ENCODE measurements at places on chromosomes 13 and 19. TPM values are rescaled to one million over a fixed set of nuclear protein-coding genes. Genes with fewer than 3 reads are reported as not detected.

GRCh38 chr19:45468803-45469131, 971 bp downstream of the FOSB start:
- DNase-seq: no peak

KLK3 gene
- not detected for total RNA-seq

DDX39A gene
- 236 TPM for total RNA-seq

URAD gene
- total RNA-seq: not detected

GRCh38 chr19:28656644-28657043, 556.3 kb downstream of the UQCRFS1 start:
- no peak for DNase-seq

DNA sequence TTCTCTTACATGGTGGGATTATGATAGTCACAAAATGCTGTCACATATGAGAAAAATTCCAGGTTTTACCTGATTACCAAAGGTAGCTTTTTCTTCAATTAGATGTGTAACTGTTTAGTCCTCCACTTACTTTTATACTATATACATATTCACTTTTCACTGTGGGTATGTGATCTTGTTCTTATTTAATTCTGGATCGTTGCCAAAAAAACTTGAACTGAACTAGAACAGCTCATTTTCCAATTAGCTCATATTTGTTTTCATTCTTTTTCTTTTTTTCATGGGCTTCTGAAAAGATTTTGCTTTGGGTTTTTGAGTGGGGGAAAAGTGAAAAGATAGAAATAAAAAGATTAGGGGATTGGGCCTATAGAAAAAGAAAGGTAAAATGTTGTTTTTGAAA, 291.9 kb downstream of the NDFIP2 start:
- DNase-seq: no peak

DNA sequence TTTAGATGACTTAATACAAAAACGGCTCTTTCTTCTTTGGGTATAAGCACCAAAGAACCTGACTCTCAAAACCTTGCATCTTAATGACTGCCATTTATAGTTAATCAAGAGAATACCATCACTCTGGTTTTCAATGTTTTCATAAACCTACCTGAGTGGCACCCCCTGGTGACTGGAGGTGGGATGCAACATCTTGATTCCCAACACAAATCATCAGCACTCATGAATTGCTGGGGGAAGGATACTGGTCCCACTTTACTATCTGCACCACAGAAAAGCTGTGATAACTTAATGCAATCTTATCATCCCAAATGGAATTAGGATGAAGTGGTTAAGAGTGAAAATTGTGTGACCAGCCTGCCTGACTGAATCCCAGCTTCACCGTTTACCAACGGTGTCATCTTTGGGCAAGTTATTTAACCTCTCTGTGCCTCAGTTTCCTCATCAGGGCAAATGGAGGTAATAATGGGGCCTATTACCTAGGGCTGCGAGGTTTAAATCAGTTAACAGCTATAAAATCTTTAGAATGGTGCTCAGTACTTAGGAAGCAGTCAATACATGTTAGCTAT, 366.4 kb downstream of the KLF12 start:
- DNase-seq: no peak

ZNF829 gene
- 0.32 TPM for total RNA-seq

DNA sequence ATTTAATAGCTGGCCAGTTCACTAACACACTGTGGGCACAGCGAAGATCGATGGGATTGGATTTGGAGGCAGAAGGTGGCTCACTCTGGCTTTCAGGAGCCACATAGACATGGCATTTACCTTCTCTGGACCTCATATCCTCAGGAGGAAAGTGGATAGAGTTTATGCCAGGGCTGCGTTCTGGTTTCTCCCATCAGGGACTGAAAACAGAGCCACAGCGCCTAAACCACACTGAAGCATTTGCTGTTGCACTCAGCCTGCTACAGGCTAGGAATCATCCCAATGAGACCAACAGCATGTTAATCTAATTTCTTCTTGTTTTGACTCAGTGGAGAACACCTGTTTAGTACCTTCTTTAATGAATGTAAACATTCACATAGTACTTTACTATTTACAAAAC, 1.6 kb downstream of the CYSLTR2 start:
- DNase-seq: no peak

RNF17 gene
- not detected for total RNA-seq

DNA sequence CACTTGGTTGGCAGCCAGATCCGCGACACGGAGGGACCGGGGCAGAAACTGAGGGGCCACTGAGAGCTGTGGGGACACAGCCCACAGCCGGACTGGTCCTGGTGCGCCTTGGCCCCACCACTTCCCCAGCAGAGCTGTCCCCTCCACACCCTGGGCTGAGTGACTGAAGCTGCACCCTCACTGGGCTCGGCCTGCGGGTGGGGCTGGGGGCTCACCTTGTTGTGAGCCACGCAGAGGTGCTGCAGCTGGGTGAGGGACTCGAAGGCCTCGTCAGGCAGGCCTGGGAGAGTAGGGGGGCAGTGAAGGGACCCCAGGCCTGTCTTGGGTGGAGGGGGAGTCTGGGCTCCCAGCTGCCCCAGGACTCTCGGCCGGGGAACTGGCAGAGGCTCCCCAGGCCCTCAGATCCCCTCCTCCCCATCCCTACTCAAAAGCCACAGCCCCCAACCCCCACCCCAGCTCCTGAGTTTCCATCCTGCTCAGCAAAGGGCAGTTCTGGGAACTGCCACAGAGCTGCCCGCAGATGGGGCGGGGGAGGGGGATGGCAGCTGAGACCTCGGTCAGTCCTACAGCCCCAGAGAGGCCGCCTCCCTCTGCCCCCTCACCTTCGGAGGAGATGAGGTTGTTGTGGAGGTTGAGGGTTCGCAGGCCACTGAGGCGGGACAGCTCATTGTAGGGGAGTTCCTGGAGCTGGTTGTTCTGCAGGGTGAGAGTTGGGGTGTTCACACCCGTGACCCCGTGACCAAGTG, 2.3 kb downstream of the PODNL1 start:
- DNase-seq: no peak

DNA sequence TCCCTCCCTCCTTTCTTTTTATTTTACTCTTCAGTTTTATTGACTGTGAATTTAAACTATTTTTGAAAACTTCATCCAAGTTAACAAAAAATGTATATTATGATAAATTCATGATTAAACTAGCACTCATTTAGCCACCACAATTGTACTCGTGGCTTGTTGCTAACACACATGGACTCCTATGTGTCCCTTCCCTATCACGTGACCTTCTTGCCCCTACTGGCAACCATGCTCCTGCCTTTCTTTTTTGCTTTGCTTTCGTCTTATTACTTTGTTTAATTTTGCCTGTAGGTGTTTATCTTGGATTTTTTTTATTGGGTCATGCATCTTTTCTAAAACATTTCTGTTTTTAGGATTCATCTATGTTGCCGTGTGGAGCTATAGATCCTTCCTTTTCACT, 8.2 kb downstream of the CLC start:
- DNase-seq: no peak

- DNase-seq: no peak
Observed at GRCh38 chr19:897442-898039, 4.3 kb downstream of the RNU6-9 start.

DNA sequence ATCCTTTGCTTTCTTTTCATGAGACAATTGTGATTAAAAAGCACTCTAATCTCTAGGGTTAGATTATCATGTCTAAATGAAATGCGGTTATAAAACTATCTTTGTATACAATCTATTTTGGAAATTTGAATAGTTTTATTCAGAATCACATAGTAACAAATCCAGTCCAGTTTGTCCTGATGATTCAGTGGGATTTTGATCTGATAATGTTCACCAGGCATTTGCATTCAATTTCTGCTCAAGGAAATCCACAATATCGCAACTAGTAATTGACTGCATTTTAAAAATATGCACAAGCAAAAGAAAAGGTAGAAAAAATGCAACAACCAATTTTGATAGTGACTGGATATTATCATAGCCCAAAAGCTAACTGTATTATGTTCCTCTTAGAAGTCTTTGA, 63.8 kb downstream of the ITGBL1 start:
- DNase-seq: no peak

GRCh38 chr13:76798037-76798436, 88.2 kb downstream of the KCTD12 start:
- DNase-seq: no peak

DNA sequence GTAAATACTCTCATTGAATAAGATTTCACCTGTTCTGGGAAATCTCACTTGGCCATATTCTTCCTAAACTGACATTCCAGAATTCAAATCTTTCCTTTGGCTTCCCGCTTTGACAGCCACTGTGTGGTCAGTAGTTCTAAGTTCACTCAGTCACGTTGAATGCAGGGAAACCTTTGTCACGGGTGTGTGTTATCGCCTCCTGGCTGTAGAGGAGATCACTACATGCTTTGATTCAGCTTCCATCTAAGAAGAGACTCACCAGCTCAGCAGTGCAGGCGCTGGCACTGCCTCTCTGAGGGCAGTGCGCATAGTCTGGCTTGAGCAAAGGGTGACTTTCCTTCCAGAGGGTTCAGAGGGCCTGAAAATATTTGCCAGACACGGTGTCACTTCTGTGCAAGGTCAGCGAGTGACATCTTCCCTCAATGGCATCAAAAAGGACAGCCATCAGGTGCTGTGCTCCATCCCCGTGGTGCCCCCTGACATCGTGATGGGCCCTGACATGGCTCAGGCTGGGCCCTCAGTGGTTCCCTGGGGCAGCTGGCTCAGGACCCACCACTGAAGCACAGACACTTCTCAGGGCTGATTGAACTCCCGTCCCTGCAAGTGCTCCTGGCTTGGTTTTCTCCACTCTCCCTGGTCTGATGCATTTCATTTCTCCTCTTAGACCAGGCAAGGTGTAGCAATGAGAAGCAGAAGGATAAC, 635.4 kb upstream of the ARGLU1 start:
- no peak for DNase-seq

DNA sequence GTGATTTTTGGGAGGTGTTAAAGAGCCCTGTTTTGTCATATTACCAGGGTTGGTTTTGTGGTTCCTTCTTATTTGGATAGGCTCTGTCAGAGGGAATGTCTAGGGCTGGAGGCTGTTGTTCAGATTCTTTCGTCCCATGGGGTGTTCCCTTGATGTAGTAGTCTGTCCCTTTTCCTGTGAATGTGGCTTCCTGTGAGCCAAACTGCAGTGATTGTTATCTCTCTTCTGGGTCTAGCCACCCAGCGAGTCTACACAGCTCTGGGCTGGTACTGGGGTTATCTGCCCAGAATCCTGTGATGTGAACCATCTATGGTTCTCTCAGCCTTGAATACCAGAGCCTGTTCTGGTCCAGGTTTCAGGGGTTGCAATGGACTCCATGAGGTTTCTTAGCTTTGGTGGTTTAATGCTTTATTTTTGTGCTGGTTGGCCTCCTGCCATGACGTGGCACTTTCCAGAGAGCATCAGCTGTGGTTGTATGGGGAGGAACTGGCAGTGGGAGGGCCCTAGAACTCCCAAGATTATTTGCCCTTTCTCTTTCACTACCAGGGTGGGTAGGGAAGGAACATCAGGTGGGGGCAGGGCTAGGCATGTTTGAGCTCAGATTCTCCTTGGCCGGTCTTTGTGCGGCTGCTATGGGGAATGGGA, 78.8 kb downstream of the SPRY2 start:
- DNase-seq: no peak

DNA sequence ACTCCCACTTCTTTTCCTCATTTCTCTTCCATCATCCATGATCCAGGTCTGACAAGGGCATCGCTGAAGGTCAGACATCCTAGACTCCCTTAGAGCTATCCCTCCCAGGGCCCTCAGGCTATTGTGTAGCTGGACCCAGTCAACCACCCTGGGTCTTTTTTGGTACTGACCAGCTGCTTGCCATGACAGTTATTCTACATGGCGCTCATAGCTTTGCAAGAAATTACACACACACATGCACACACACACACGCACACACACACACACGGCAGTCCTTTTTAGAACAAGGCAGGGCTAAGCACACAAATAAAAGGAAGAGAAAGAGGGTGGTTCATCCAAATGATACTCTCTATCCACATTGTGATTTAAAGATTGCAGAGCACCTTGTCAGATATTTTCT, 18.3 kb downstream of the SIAH3 start:
- DNase-seq: no peak

RASAL3 gene
- total RNA-seq: 78.5 TPM

KIR3DL1 gene
- not detected for total RNA-seq

DNAAF3 gene
- total RNA-seq: not detected

- DNase-seq: peak; percentile 90
Observed at GRCh38 chr19:49929611-49930482, 543 bp upstream of the NUP62 start.

FAM83E gene
- total RNA-seq: 2.5 TPM

PRDX2 gene
- total RNA-seq: 279 TPM

DNA sequence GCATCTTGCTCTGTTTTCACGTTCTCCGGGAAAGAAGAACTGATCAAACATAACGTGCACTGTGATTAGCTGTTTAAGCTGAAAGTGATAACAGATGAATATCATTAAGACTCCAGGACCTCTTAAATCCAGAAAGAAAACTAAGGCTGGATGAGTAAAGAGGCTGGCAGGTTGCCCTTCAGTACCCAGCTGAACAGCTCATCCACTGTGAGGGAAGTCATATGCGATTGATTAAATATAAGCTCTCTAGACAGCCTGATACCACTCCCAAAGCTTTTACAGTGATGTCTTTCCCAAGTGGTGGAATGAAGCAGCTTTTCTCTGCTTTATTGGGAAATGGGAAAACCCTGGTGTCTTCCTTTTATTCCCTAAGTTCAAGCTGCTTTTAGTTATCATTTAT, 116.9 kb downstream of the EFNB2 start:
- no peak for DNase-seq

MIA gene
- total RNA-seq: not detected

DNA sequence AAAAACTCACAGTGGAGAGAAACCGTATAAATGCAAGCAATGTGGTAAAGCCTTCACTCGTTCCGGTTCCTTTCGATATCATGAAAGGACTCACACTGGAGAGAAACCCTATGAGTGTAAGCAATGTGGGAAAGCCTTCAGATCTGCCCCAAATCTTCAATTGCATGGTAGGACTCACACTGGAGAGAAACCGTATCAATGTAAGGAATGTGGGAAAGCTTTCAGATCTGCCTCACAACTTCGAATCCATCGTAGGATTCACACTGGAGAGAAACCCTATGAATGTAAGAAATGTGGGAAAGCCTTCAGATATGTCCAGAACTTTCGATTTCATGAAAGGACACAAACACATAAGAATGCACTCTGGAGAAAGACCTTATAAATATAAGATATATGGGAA, 19.4 kb upstream of the ZNF69 start:
- no peak for DNase-seq

GRCh38 chr19:20565321-20566018, at the start of gene ZNF737:
Gene ZNF737, minus strand, starts transcription at chr19:20565781. Its CDS starts 141 bp downstream, at chr19:20565640.
- DNase-seq: peak; percentile 75

- DNase-seq: peak; percentile 16
Observed at GRCh38 chr13:33285420-33286124, at the start of gene STARD13. Gene STARD13, minus strand, starts transcription at chr13:33285755. Its CDS starts 117 bp downstream, at chr13:33285638.

DNA sequence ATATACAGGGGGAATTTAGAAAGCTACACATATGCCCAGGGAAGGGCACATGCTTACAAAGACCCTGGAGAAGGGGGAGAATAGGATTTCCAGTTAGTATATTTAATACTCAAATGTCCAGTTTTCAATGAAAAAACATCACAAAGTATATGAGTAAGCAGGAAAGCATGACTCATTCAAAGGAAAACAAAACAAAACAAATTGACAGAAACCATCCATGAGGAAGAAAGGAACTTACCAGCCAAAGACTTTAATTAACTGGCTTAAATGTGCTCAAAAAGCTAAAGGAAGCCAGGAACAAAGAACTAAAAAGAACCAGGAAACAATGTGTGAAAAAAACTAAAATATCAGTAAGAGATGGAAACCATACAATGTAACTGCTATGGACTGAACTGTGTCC, 716.2 kb upstream of the ARGLU1 start:
- DNase-seq: no peak

GRCh38 chr19:7851623-7852500, 21.8 kb downstream of the EVI5L start:
- no peak for DNase-seq

GRCh38 chr13:38369058-38369457, 19.4 kb downstream of the UFM1 start:
- DNase-seq: no peak
